Epithelial cell of esophagus (primary cell): ENCODE measurements at places on chromosomes 2 and 18.
A peak's percentile ranks its signal among the peaks of the same experiment; 100 is the strongest.

DNA sequence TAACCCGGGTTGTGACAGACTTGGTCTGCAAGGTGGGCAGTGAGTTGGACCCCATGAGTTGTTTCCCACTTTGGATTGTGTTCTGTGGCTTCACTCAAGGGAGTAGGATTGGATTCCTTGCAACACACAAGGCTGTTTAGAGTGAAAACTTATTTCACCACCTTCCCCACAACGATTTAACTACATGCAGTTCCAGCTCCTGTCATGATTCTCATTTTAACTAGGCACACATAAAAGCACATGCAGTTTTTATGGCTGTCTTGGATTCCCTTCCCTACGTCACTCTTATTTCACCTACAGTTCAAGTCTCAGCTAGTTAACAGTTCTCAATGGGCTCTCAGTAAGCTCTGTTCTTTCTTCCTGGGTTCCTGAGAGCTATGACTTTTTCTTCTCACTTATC, 15.9 kb downstream of the EFEMP1 start:
- DNase-seq = no peak

- no peak for DNase-seq
Observed at GRCh38 chr2:199777315-199777714, 73.7 kb downstream of the FTCDNL1 start.

DNA sequence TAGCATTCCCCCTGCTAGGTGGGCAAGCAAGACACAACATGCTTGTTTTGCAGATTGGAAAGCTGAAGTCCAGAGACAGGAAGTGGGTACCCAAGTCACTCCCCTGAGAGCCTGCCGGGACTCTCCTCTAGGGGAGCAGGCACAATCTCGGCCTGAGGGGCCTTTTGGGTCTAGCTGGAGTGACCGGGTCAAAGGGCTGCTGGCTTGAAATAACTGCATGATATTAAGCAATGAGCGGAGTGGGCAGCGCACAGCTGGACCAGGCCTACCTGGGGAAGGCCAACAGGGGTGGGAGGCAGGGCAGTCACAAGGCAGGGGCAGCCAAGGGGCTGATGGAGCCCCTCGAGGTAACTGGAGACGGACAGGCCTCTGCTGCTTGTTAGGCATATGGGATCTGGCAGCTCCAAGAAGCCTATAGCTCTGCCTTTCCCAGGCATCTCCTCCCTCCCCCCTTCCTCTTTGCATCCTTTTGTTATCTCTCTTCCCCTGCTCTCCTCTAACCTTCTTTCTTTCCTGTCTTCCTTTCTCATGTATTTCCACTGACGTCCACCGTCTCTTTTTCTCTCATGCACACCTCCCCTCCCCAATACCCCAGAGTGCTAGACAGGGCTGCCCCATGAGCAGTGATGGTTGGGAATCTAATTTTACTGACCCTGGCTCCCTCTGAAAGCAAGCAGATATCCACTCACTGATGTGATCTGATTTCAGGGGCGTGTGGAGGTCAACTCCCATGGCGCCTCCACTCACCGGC, 237.5 kb downstream of the LOXHD1 start:
- no peak for DNase-seq

DNA sequence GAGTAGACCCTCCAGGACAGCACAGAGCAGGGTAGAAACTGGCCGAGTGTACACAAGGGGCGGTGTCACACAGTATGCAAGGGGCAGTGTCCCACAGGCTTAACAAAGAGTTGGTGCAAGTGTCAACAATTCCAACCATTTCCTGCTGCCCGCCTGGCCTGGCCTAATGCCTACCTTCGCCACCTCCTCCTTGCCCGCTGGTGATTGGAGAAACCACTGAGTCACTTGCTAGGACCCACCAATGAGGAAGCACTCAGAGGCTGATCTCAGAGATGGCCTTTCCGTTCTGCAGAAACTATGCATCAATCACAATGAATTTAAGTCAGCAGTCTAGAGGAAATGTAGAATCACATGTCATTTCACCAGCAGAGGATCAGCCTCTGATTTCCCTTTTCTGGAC, 263.3 kb upstream of the PKDCC start:
- peak; percentile 4 for DNase-seq

DNA sequence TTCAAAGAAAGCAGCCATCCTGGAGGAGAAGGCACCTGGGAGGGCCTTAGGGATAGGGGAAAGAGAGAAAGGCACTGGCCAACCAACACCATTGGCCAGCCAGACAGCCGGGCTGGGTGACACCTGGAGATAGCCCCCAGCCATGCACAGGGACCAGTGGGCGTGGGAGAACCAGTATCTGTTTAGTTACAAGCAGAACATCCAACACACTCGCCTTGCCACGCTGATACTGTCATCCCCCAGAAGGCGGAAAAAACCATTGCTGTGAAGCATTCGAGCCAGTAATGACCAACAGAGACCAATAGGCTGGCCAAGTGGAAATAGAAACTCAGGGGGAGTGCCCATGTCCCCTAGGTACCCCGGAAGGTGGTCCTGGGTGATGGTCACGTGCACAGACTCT, 15.5 kb downstream of the ASPRV1 start:
- peak; percentile 26 for DNase-seq

DNA sequence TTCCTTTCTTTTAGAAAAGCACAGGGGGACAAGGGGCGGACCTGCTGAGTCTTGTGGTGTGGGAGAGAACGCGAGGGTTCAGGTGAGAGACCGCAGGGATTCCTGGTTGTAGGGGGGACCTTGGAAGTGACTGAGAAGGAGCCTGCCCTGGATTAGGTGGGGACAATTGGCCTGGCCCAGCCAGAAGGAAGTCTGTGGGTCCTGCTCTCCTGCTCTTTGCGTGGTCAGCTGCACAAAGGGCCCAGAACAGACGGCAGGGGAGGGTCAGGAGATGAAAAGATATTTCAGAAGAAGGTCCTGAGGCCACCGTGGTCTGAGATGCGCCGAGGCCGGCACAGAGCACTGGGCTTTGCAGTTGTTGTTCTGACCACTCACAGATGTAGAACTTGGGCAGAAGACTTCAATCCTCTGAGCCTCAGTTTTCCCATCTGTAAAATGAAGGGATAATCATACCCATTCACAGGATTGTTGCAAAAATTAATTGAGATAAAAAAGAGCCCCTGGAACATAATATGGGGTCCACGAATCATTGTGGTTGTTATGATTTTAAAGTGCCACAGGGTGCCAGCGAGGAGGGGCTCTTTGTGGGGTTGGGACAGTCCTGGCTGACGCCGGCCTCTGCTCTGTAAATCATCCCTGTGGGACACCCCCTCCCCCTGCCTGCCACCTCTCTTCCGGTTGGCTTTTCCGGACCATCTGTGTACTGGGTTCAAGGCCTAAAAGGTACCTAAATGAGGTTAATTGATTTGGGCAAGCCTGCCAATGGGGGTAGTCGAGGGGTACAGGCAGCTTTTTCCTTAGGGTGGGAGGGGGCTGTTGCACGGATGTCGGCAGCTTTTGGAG, 1.8 kb downstream of the LPIN1 start:
- DNase-seq = no peak

DNA sequence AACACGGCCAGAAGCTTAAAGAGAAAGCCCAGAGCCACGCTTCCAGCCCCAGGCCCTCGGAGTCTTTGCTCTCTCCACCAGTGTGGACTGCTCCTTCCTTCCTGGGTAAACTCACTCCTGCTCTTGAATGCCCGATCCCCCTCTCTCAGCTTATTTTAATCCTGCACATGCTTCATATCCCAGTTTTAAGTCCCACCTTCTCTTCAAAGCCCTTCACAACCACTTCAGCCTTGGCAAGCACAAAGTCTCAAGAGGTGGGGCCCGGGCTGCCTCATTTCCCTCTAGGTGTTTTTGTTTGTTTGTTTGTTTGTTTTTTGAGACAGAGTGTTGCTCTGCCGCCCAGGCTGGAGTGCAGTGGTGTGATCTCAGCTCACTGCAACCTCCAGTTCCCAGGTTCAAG, 21.6 kb upstream of the CREG2 start:
- DNase-seq = no peak

DNA sequence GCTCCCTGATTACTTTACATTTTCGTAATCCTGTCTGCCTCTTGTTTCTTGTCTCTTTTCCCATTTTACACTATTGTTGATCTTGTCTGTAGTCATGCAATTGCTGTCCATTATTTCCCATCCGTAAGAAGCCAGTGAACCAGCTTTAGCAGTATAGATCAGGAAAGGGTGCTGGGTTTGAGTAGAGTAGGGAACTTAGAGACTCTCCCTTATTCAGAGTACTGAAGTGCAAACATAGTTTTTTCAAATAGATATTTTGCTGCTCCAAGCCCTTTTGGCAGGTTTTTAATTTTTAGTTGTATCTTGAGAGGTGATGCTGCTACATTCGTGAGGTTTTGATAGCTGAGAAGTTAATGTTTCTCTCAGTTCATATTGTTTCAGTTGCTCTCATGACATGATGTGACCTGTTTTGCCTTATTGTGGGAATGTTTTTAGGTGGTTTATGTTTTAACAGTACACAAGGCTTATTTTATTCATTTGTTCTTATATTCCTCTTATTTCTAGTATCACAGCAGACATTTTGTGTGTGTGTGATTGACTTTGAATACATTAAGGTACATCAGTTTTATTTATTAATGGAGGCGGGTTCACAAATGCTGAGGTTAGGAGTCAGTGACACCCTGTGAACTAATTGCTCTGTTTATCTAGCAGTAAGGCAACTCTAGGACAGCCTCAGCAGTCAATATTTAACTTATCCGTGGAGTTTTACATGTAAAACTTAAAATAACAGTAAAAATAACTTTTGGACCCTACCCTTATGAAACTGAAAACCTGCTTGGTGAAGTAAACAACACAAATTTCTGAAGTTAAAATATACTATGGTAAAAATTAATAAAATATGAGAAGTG, 118.4 kb downstream of the ZNF407 start:
- DNase-seq = no peak

GRCh38 chr2:151972241-151973012, 126.4 kb downstream of the CACNB4 start:
- DNase-seq = no peak

GRCh38 chr2:64474121-64474571, 20.2 kb downstream of the LGALSL start:
- no peak for DNase-seq

DNA sequence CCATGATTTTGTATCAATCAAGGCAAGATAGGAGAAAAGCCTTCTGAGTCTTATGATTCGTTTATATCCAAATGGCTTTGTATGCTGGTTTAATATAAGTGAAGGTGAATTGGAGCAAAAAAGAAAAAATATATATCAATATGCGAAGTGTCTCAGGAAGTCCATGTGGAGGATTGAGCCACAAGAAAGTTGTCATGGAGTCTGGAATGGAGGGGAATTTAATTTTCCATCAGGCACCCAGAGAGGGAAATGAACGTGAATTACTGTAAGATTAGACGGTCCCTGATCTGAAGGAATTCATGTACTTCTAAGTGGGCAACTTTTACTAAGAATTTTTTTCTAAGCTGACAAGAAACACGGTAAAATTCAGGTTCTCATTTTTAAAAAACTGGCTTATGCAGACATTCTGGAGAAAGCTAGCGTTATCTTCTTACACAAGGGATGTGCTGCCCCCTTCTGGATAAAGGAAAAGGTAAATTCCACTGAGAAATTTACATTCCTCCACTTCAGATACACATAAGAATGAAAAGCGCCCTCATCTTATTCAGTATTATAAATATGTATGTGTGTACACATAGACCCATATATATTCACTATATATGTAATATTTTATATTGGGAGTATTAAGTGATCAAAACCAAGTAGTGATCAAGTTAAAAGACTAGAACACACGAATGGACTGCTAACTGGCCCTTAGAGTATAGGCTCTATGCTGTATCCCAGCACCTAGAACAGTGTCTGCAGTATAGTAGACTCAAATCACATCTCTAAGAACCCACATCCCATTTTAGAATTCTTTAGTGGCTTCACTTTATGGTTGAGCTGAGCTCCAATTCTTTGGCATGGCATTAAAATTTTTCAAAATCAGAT, 289.0 kb upstream of the TFPI start:
- DNase-seq = peak; percentile 75

DNA sequence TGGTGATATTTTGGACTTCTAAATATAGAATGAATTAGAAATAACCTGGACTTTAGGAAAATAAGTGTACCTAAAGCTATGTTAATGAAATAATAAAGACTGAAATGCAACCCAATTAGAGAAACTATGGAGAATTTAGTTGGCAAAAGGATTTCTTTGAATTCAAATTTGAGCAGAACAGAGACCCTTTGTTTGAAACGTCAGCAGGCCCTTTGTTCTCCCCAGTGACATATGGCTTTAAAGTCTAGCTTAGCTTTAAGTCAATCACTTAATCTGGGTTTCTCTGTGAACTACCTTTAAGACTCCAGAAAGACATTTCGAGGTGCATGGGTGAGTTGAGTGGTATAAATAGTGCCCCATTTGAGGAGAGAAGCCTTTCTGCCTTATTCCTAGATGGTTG, 130.5 kb upstream of the CREB1 start:
- DNase-seq = no peak

- DNase-seq = peak; percentile 79
Observed at GRCh38 chr18:33051407-33051806, 278.6 kb upstream of the KLHL14 start.

GRCh38 chr2:237929979-237930378, 36.8 kb upstream of the UBE2F start:
- DNase-seq = no peak

DNA sequence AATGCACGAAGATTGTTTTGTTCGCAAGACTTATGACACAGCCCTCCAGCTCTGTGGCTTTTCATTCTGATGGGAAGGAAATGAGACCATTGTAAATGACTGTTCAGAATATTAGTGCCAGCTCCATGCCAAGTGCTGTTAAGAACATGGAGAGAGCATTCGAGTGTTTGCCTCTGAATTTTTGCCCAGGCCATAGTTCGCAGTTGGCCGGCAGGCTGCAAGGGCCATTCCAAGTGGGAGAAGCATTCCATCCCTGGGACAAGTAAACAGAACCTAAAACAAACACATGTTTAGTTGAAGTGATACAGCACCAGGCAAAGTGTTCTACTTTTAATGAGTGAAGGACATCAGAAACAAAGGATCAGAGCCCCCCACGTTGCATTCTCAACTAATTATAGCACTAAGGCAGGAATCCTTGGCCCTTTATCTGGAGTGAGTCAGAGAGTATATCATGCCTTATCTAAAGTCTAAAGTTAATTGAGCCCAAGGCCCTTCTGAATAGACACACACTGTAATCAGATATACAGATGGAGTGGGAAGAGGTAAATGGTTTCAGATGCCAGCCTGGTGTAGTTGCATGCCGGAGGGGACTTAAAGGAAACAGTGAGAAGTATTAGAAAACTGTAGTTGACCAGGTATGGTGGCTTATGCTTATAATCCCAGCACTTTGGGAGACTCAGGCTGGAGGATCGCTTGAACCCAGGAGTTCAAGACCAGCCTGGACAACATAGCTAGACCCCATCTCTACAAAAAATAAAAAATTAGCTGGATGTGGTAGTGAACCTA, 53.3 kb downstream of the NEDD4L start:
- DNase-seq = no peak

GRCh38 chr2:133489641-133490410, 78.4 kb downstream of the NCKAP5 start:
- no peak for DNase-seq

DNA sequence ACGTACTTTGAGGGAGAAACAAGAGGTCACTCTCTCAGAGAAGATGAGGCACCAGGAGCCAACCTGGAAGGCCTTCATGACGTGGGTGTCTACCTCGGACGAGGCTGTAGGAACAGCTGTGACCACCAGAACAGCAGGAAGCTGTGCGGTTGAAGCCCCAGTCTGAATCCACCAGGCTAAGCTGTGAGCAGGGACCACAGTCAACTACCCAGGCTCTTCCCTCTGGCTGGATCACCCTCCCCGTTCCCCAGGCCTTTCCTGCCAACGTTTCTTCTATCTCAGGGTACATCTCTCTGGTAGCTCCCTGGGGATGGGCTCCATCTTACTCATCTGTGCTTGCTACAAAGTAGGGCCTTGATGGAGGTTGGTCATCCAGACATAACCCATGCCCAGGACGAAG, 36.8 kb upstream of the CYP27C1 start:
- no peak for DNase-seq
